T-helper 17 cell (primary cell): ENCODE measurements at places on chromosomes 12 and 14. TPM values are rescaled to one million over a fixed set of nuclear protein-coding genes. Genes with fewer than 3 reads are reported as not detected.

The GRIP1 gene
- 3.7 TPM for total RNA-seq

The TTC5 gene
- total RNA-seq = 16.5 TPM

The SLC8A3 gene
- total RNA-seq = 2.2 TPM

The NEUROD4 gene
- total RNA-seq = not detected

The PZP gene
- not detected for total RNA-seq

The HSPB8 gene
- total RNA-seq = not detected

GRCh38 chr14:43132441-43132840, 1374.6 kb downstream of the FSCB start:
- no peaks in the 10 kb centered on the region for H3K27me3 ChIP-seq
- no peak for DNase-seq
- no peak overlapping the region for H3K27ac ChIP-seq

DNA sequence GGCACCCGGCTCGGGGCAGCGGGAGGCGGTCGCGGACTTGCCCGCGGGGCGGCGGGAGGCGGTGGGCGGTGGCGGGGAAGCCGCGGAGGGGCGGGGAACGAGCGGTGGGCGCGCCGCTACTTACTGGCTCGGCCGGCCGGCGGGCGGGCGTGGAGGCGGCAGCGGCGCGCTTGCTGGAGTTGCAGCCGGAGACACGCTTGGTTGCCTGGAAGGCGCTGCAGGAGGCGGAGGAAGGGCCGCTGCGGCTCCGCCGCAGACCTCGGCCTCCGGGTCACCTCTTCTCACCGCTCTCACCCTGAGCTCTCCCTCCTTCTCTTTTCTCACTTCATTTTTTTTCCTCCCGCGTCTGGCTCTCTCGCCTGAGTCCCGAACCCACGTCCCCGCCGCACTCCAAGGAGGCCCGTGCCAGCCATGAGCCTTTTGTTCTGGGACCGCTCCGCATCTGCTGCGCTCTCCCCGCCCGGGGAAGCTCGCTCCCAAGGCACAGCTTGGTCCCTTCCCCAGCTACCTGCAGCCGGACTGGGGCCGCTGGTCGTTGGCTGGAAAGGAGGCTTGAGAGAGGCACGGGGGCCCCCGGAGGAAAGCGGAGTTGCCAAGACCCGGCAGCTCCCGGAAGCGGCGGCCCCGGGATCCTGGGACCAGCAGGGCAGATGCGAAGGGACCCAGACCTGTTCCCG, 592 bp upstream of the KCNK10 start:
- peaks cover 2% of the 10 kb centered on the region for H3K36me3 ChIP-seq
- H3K27ac ChIP-seq = no peak overlapping the region
- H3K4me3 ChIP-seq = peak overlapping the region; percentile 79
- H3K27me3 ChIP-seq = peaks cover 49% of the 10 kb centered on the region

DNA sequence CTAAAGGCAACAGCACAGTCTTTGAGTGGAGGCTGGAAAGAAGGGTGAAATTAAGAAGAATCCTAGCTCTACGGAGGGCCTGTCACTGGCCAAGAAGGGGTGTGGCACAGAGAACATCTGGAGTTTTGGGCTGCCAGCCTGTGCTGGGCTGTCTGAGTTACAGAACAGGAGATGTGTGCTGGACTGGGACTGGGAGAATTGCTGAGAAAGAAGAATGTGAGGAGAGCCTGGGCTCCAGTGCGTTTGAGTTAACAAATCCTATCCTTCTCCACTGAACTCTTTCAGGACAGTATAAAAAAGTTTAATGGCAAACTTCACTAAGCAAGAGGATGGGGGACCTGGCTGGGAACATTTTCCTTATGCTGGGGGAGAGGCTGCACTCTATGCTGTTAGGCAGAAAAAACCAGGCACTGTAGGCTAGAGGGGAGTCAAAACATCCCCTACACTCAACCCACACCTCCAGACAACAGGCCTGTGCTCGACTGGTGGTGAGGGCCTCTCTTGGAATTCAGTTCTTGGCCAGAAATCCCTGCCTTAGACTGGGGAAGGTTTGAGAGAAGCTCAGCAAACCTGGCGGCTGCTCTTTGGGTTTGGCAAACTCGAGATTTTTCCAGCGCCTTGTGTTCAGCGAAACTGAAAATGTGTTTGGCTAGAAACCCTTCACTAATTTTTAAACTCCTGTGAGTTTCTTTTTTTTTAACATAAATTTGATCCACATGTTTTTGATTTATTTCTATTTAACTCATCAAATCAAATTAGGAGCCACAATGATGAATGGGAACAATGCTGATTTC, 217.3 kb downstream of the MON2 start:
- no peak overlapping the region for H3K27ac ChIP-seq
- no peaks in the 10 kb centered on the region for H3K36me3 ChIP-seq
- DNase-seq = no peak
- no peaks in the 10 kb centered on the region for H3K4me1 ChIP-seq

DNA sequence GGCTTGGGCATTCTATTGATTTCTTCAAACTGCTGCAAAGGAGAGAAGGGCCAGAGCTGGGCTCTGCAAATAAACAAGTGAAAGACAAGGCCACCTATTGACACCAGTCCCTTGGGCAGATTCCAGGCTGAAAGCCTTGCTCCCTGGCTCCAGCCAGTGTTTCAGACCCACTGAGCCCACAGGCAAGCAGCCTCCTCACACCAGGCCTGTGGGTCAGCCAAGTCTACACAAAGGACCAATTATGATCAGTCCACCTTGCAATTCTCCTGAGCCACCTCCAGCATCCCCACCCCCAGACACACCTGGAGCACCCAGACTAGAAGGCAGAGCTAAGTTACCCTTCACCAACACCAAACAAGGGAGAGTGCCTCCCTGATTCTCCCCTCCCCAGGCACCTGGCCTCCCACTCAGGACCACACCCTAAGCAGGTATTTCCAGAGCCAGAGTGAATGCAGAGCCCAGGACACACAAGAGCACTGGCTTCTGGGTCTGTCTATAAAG, 13.8 kb downstream of the ACTN1 start:
- H3K27me3 ChIP-seq = no peaks in the 10 kb centered on the region

DNA sequence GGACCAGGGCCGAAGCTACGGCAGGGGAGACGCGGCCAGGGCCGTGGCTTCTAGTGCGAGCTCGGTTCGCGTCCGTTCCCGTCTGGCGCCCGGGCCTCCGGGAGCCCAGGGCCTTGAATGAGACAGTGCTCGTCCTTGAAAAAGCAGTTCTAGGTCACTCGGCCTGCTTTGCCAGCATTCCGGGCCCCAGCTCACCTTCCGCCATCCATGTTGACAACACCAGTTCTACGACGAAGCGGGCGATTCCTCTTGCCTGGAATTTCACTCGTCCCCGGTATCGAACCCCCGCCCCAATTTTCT, 4.5 kb downstream of the OR10AD1 start:
- H3K27ac ChIP-seq = peak overlapping the region; percentile 99
- DNase-seq = no peak
- H3K27me3 ChIP-seq = peaks cover 11% of the 10 kb centered on the region

DNA sequence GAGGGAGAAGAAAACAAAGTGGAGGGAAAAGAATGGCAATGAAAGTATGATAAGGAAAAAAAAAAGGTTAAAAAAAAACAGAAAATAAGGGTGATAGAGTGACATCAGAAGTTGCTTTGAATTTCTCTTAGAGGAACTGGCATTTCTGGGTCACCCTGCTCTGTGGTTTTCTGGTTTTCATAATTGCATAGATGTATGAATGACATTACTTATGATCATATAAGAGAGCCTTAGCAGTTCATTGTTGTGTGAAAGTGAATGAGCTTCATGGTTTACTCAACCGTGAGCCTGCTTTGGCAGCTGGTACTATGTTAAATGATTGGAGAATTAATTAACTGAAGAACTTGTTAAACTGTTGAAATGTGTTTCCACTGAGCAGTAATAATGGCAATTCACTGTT, 336.4 kb upstream of the FBXO33 start:
- H3K4me3 ChIP-seq = no peak overlapping the region
- H3K27me3 ChIP-seq = no peaks in the 10 kb centered on the region
- H3K36me3 ChIP-seq = no peaks in the 10 kb centered on the region
- no peak overlapping the region for H3K27ac ChIP-seq
- H3K4me1 ChIP-seq = peaks cover 4% of the 10 kb centered on the region

GRCh38 chr12:114678718-114679117, 5.3 kb downstream of the TBX3 start:
- no peak overlapping the region for H3K27ac ChIP-seq
- no peak for DNase-seq
- peaks cover 2% of the 10 kb centered on the region for H3K36me3 ChIP-seq
- no peak overlapping the region for H3K4me3 ChIP-seq

DNA sequence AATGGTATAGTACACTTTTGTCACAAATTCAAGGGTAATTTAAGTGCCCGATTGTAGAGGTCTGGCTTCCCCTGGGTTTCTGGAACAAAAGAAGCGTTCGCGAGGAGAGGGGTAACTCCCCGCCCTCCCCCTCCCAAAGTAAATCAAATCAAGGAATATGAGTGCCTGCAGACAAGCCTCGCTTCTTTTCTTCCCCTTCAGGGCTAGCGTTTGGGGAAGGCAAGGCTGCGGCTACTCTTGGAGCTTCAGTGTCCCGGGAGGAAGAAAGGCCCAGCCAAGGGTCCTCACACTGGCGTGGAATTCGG, 456 bp upstream of the TMPO start:
- no peaks in the 10 kb centered on the region for H3K27me3 ChIP-seq
- DNase-seq = no peak
- H3K27ac ChIP-seq = peak overlapping the region; percentile 96
- peaks cover 7% of the 10 kb centered on the region for H3K36me3 ChIP-seq
- peaks cover 24% of the 10 kb centered on the region for H3K4me1 ChIP-seq

- H3K27ac ChIP-seq = no peak overlapping the region
- H3K36me3 ChIP-seq = peaks cover 3% of the 10 kb centered on the region
- peaks cover 30% of the 10 kb centered on the region for H3K27me3 ChIP-seq
- DNase-seq = peak; percentile 2
- H3K4me3 ChIP-seq = no peak overlapping the region
These were observed 57.0 kb upstream of the DIO3 start for GRCh38 chr14:101504096-101504948.

DNA sequence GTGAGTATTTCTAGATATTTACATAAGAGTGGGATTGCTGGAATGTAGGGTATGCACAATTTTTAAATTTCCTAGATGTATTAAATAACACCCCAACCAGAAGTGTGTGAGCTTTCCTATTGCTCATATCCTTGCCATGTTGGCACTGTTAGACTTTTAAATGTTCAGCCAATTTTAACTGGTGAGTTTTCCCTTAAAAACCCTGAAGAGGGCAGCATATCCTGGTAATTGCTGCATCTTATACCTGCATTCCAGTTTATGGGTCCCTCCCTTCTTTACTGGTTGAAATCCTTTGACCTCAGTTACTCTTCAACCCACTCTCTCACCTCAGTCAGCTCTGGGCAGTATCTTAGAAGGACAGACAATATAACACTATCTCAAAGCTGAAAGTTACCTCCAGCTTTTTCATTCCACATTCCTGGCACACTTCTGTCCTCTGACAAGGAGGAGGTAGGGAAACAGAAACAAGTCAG, 270.6 kb downstream of the PAWR start:
- no peaks in the 10 kb centered on the region for H3K4me1 ChIP-seq
- no peak overlapping the region for H3K27ac ChIP-seq
- no peak for DNase-seq
- H3K36me3 ChIP-seq = no peaks in the 10 kb centered on the region
- no peaks in the 10 kb centered on the region for H3K27me3 ChIP-seq
- no peak overlapping the region for H3K4me3 ChIP-seq

GRCh38 chr12:116476227-116476822, 82.9 kb upstream of the MAP1LC3B2 start:
- no peak for DNase-seq
- H3K27me3 ChIP-seq = no peaks in the 10 kb centered on the region
- no peak overlapping the region for H3K27ac ChIP-seq
- H3K36me3 ChIP-seq = no peaks in the 10 kb centered on the region

- H3K27me3 ChIP-seq = no peaks in the 10 kb centered on the region
- no peak for DNase-seq
- no peak overlapping the region for H3K4me3 ChIP-seq
- H3K36me3 ChIP-seq = peaks cover 6% of the 10 kb centered on the region
These were observed 296.3 kb downstream of the CCDC91 start for GRCh38 chr12:28486521-28486920.

- H3K4me1 ChIP-seq = peaks cover 1% of the 10 kb centered on the region
- H3K27me3 ChIP-seq = no peaks in the 10 kb centered on the region
- no peak for DNase-seq
- H3K36me3 ChIP-seq = no peaks in the 10 kb centered on the region
These were observed 57.2 kb upstream of the RIN3 start for GRCh38 chr14:92456215-92457015.

- peaks cover 5% of the 10 kb centered on the region for H3K4me1 ChIP-seq
- DNase-seq = no peak
- H3K4me3 ChIP-seq = no peak overlapping the region
These were observed 28.8 kb upstream of the GZMB start for GRCh38 chr14:24662753-24663152.

DNA sequence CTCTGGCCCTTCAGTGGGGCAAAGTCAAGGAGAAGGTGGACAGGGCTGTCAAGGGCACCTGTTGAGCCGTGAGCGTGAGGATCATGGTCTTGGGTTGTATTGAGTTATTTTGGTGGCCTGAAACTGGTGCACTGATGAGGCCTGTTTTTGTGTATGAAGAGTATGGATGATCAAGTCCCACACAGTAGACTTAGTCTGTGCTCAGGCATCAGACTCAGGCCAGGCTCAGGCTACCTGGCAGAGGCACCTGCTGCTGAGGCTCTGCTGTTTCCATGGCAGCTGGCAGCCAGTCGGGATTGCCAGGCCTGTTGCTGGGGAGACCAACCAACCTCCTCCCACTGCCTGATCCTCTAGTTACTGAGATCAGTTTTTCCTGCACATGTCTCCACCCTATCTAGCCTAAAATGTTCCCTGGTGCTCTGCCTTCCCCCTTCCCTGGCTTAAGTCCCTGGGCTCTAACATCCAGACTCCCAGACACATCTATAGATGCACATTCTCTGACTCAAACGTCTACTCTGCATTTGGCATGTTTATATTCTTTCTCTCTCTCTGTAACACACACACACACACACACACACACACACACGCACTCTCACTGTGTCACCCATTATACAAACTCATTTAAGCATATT, 5.1 kb downstream of the JPH4 start:
- peaks cover 28% of the 10 kb centered on the region for H3K4me1 ChIP-seq
- no peak overlapping the region for H3K4me3 ChIP-seq
- peaks cover 39% of the 10 kb centered on the region for H3K27me3 ChIP-seq
- DNase-seq = no peak

DNA sequence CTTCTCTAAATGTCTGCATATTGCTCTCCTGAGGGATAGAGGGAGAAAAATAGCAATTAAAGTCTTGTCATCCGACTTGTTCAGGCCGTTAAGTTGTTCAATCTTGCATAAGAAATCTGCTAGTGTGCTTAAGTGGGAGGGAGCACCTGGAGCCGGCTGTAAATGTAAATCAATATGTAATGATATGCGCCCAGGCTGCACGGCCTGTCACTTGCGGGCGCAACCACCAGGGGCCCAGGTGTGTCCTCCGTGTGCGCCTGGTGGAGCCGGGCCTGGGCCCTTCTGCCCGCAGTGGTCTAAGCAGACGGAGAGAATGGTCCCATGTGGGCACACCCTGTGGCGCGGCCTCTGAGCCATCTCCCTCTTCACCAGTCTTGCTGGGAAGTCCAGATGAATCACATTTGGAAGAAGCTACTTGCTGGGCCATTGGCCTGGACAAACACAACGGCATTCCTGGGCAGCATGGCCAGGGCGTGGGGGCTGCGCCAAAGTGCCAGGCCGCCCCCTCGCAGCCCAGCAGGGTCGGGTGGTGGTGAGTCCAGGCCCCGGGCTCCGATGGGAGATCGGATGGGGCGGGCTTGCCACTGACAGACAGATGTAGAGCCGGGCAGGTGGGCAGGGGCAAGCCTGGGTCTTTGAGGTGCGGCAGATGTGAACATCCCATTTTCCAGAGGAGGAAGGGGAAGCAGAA, 193.3 kb upstream of the C14orf180 start:
- no peaks in the 10 kb centered on the region for H3K27me3 ChIP-seq
- H3K36me3 ChIP-seq = peaks cover 1% of the 10 kb centered on the region
- H3K27ac ChIP-seq = no peak overlapping the region
- peaks cover 18% of the 10 kb centered on the region for H3K4me1 ChIP-seq
- no peak for DNase-seq
